Kasumi-1 (cell line): ENCODE measurements at places on chromosomes 12 and 14.

- no peak for DNase-seq
Measured at GRCh38 chr14:94058128-94058673, 22.8 kb downstream of the DDX24 start.

DNA sequence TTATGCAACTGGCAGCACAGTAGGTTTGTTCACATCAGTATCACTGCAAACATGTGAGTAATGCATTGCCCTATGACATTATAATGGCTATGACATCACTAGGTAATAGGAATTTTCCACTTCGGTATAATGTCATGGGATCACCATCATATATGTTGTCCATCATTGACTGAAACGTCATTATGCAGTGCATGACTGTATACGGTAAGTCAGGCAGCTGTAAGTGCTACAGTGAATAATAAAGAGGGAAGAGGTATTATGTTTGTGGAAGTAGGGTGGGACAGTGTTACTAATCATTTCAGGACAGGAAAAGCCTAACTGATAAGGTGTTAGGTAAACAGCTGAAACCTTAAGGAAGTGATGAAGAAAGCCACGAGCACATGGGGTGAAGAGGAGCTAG, 68.1 kb downstream of the ANO4 start:
- DNase-seq, result no peak

DNA sequence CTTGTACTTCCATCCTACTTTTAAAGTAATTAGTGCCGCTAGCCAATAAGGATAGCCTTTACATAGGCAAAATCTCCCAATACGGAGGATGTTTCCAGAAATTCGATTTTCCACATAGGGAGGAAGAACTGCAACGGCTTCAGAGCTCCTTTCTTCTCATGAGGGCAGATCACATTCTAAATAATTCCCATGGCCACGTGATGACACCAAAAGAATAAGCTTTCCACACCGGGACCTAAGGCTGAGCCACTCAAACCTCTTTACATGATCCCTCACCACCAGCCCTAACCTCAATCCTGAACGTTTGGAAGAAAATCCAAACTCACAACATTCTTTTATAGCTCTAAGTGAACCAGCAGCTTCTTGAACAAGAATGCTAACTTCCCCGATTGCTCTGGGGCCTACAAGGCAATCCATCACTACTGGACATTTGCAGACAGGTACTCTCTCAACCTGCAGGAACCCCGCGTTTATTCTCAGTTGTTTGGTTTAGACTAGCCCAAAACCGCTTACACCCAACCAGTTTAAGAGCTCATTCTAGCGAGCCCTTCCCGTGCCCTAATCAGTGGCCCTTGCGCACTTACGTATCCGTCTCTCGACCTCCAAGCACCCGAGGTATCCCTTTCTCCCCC, 884 bp downstream of the CAPRIN2 start:
- DNase-seq, result peak; percentile 38

- no peak for DNase-seq
Measured at GRCh38 chr14:96725232-96725631, 72.0 kb upstream of the VRK1 start.

DNA sequence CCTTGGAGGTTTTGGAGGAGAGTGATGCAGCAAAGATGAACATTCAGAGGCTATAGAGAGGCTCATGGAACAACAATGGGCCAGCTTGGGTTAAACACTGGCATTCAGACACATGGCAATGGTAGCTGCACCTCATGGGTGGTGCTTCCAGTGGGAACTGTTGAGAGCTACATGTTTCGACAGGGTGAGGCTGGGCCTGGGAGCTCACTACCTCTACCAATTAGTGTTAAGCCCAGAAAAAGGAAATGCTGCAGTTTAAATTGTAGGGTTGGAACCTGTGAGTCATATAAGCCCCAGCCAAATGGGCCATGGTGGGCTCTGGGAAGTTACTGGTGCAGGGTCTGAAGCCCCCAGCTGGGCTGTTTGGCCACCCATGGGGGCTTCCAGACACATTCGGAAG, 279.7 kb downstream of the ZFP36L1 start:
- no peak for DNase-seq

DNA sequence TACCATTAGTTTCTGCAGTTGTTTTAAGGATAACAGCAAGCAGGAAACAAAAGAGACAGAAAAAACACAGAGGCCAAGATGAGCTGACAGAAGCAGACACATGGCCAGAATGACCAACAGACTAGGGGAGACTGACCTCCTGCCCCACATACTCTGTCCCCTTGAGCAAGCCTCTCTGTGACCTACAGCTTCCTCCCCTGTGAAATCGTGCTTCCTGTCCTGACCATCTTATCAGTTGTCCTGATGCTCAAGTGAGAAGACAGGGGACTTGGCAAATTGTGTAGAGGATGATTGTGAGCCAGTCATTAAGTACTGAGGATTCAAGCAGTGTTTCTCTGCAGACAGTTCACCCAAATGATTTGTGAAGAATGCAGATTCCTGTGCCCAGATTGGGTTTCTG, 229.0 kb downstream of the SLC41A2 start:
- no peak for DNase-seq

DNA sequence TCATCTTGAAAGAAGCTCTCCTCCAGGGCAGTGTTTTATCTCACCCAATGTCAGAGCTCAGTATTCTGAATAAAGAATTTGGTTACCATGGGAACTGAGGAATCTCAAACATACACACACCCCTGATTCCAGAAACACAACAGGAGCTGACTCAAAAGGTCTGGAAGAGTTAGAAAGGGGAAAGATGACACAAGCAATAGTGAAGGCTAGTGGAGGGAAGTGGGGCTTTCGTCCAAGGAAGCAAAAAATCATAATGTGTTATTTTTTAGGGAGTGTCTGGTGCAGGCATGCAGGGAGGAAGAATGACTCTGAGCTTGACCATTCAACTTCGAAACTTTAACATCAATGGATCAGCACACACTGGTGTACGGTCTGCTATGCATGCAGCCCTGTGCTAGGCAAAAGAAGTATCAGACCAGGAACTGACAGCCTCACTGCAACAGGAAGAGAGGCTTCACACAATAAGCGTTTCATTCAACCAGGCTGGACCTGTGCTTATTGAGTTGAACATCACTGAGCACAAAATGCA, 20.3 kb downstream of the HEBP1 start:
- DNase-seq, result no peak

GRCh38 chr12:23253191-23253590, 628.2 kb downstream of the ETNK1 start:
- no peak for DNase-seq

DNA sequence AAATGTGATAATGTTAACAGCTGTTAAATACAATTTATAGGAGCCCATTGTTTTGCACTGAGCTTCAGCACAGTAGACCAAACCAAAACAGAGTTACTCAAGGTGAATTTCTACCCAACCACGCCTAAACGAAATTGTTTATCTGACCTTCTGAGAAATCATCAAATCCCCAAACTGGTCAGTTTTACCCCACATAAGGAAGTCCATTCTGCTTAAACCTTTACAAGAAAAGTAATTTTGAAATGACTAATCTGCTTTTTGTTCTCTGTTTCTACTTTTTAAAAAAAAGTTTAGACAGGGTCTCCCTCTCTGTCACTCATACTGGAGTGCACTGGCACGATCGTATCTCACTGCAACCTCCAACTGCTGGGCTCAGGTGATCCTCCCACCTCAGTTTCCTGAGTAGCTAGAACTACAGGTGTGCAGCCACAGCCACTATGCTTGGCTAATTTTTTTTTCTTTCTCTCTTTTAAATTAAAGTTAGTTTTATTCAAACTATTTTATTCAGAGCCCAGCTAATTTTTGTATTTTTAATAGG, 1.4 kb upstream of the RNF10 start:
- no peak for DNase-seq

DNA sequence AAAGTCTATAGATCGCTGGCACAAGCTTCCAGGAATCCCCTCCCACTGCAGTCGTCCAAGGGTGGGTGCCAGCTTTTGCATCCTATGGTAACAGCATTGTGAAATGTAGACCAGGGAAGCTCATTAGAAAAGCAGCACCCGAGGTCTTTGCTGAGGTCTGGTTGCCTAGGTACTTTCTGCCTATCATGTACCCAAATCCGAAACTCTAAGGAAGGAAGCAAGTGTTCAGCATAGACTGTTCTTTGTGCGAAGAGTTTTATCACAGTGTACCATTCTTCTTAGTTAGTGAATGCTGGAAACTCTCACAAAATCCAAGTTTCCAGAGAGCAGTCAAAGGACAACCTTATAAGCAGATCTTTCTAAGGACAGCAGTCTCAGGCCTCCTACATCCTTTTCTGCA, 1532.7 kb upstream of the TMEM132C start:
- no peak for DNase-seq

DNA sequence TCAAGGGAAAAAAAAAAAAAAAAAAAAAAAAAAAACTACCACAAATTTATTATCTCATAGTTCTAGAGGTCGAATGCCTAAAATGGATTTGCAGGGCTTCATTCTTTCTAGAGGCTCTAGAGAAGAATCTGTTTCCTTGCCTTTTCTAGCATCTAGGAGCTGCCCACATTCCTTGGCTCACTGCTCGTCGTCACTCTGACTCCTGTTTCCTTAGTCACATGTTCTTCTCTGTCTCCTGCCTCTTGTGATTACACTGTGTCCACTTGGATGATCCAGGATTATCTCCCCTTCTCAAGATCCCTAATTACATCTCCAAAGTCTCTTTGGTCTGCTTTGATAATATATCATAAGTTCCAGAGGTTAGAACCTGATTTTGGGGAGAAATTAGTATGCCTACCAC, 88.7 kb downstream of the HECTD1 start:
- DNase-seq, result no peak

- peak; percentile 21 for DNase-seq
Measured at GRCh38 chr12:96989916-96990315, 82.9 kb downstream of the NEDD1 start.

GRCh38 chr14:96285667-96286066, 29.7 kb downstream of the BDKRB1 start:
- DNase-seq, result no peak

GRCh38 chr14:69049675-69050074, 70.6 kb upstream of the ACTN1 start:
- peak; percentile 48 for DNase-seq

DNA sequence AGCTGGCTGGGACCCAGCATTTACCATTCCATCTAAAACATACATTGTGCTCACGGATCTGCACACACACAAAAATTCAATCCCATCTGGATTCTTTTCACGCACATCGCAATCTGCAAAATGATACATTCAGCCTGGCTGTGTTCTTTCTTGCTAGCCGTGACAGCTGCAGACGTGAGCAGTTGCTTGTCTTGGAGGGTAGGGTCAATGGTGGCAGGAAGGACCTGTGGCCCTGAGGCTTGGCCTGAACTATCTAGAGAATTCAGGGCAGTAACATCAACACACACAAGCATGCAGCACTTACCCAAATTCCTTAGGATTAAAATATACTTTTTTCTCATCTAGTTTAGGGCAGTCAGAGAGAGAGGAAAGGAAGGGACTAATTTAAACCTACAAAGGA, 72.0 kb downstream of the DICER1 start:
- no peak for DNase-seq

- no peak for DNase-seq
Measured at GRCh38 chr12:124490584-124491305, 76.7 kb downstream of the NCOR2 start.

GRCh38 chr12:5546616-5547015, 114.7 kb downstream of the NTF3 start:
- DNase-seq, result no peak

DNA sequence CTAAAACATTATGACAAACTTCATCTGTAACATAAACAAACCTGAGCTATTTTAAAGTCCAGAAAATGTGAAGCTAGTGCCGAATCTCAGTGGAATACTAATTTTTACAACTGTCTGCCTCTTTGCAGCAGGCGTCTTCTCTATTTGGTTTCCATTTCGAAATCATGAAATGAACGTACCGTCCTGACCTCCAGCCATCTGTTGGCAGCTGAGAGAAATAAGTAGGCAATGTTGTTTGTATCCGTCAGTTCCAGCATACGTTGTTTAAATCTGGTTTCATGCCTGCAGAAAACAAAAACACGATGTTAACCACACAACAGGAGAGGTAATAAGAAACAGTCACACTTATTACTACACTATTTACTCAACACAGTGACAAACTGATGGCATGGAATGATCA, 54.3 kb upstream of the KCNJ8 start:
- no peak for DNase-seq

- no peak for DNase-seq
Measured at GRCh38 chr12:46147144-46147543, 121.7 kb downstream of the SLC38A1 start.

DNA sequence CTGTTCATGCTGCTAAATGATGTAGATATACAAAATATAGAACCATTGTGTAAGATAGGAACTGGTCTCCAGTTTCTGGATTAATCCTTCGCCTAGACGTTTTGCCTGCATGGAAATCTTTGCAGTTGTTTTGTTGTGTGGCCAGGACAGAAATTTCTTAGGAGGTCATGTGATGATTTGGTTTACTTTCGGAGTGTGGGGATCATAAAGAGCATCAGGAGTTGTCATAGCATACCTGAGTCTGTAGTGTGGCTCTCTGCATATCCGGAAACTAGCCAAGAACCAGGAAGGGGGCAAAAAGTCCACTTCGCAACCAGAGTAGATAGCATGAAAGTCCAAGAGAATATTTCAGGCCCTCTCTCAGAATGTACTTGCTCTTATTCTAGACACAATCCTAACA, 3.1 kb downstream of the SAMD4A start:
- DNase-seq, result no peak

DNA sequence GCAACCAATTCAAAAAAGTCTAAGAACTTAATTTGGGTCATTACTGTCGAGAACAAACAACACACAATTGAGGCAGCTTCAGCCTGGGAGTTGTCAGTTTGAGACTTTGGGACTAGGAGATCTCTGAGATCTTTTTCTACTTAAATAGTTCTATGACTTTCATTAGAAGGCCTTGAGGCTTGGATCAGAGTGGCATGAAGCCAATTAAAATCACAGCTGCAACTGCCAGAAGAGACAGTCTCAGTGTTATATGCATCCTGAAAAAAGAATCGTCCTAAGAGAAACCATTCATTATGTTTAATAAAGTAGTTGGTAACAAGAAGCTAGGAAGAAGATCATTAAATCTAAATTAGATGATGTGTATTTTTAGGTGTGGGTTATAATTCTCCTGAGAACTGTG, 170.8 kb upstream of the RASSF8 start:
- no peak for DNase-seq

GRCh38 chr14:95816539-95816938, 60.1 kb upstream of the TUNAR start:
- no peak for DNase-seq

- DNase-seq, result no peak
Measured at GRCh38 chr12:113276946-113277500, 55.8 kb downstream of the TPCN1 start.

- no peak for DNase-seq
Measured at GRCh38 chr12:73181244-73181643, 909.1 kb downstream of the TRHDE start.

GRCh38 chr12:76641961-76642360, 82.4 kb upstream of the OSBPL8 start:
- no peak for DNase-seq

DNA sequence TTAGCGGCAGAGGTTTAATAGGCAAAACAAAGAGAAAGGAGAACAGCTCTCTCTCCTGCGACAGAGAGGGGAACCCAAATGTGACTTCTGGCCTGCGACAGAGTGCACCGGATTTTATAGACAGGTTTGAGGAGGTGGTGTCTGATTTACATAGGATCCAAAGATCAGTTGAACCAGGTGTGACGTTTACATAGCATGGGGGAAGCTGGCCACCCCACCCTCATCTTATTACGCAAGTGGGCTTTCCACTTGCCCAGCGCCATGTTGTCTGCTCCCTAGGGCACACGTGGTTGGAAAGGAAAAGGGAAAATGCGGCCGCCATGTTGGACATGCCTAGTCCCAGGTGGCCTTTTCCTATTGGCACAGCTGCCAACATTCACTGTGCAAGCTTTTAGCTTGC, 17.4 kb downstream of the BCL2L14 start:
- no peak for DNase-seq

- DNase-seq, result no peak
Measured at GRCh38 chr12:129028844-129029243, 175.6 kb downstream of the GLT1D1 start.
